ENCODE measurements at places on chromosomes 6 and 20.

GRCh38 chr6:53925891-53926290, 131.1 kb downstream of the LRRC1 start:
- no peak for DNase-seq

GRCh38 chr6:6569096-6569810, 19.3 kb upstream of the LY86 start:
- DNase-seq: no peak

GRCh38 chr6:33248643-33248931, 23.1 kb downstream of the VPS52 start:
- no peak for DNase-seq

GRCh38 chr20:38523697-38524096, 51.1 kb downstream of the RALGAPB start:
- peak; percentile 40 for DNase-seq

GRCh38 chr6:36375644-36376155, 11.8 kb downstream of the ETV7 start:
- no peak for DNase-seq

DNA sequence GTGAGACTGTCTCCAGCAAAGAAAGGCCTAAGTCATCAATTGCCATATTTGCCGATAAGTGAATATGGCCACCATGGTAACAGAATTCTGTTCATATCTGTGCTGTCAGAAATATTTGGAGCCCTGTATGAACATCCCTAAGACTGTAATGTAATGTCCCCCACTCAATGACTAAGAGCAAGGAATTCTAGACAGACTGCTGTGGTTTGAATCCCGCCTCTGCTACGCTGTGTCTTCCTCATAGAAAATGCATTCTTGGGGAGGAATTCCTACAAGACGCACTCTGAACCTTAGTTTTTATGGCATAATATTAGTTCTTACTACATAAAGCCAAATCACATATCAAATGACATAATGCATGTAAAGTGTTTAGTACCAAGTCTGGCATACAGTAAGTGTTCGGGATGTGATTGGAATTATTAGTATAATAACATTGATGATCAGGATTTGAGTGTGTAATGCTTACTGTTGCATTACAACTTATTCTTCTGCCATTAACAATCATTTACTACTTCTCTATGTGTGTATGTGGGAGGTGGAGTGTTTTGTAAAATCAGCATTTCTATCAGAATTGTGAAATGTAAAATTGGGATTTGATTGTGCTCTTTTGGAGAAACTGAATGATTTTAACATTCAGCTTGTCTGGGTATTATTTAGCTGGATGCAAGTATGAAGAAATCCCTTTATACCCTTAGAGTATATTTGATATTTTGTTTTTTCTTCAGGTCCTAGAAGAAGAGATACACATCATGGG, 103.0 kb downstream of the OLIG3 start:
- no peak for DNase-seq

DNA sequence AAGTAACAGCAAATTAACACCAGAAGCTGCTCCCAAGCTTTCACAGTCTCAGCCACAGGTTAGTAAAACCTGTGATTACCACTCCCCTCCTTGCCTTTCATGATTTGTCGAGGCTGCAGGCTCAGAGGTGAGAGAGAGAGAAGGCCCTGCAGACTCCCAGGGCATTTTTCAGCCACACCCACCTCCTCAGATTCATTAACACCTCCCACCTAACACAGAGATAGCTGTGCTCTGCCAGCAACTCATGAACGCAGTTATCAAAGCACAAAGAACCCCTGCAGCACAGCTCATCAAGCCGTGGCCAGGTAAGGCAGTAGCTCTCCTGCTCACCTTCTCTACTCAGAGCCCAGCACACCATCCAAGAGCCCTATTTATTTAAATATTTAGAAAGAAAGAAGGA, 27.1 kb downstream of the F13A1 start:
- DNase-seq: no peak

GRCh38 chr20:14178952-14179351, 158.5 kb downstream of the FLRT3 start:
- no peak for DNase-seq

DNA sequence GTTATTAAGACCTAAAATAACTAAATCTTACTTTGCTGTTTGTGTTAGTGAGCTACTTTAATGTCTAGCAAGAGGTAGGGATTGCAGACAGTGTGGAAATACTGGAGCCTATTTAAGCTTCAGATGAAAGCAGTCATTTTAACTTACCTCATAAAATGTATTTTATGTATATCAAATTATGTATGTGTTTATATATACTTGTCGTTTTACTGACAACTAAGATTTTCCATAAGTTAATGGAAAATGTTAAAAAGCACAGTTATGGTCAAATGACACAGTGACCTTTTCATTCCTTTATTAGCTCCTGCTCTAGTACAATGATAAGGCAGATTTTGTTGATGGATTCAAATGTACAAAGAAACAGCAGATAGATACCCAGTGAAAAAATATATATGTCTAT, 34.6 kb downstream of the QKI start:
- no peak for DNase-seq

DNA sequence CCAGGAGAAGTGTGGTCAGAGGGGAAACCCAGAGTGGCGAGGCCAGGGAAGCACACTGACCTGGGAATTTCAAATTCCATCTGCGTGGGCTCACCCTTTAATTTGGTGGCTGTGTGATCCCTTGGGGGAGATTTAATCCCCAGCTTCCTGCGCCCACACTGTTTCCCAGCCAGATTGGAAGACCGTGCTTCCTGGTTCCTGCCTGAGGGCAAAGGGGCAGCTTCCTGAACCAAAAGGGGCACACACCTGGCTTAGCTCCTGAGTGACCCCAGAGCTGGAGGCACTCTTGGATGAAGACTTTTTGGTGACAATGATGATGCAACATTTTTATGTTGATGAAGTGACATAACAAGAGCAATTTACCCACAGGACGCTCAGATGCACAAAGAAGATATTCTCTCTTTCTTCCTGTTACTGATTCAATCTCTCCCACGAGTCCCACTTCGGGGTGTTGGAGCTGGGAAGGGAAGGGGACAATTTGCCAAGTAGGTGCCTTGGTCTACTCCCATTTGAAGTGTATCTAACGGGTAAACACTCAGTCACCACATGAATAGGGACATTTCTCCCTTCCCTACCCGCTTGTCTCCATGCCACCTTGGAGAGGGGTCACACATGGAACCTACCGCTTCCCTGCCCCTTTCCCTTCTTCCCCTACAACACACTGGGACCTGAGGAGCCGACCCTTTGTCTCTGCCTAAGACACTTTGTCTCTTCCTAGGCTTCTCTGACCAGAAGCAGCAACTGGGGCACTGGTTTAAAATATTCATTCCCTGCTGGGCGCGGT, 28.6 kb upstream of the CDKN1A start:
- no peak for DNase-seq

DNA sequence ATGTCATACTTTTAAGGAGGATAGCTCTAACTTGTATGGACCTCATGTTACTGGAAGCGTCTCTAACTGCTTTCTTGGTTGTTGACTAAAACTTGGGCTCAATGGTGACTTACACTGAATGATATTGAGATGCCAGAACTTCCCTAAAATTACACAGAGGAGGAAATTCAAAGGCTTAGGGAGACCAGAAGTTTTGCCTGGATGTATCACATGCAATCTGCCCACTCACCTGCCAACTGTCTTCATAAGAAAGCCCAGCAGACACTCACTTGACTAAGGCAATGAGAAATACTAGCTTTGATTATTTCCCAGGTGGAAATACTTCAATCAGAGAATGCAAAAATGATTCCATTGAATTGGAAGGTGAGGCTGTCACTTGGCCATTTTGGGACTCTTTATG, 51.2 kb upstream of the PDYN start:
- no peak for DNase-seq

- peak; percentile 81 for DNase-seq
Measured at GRCh38 chr6:155765275-155766194, 309.9 kb upstream of the NOX3 start.

DNA sequence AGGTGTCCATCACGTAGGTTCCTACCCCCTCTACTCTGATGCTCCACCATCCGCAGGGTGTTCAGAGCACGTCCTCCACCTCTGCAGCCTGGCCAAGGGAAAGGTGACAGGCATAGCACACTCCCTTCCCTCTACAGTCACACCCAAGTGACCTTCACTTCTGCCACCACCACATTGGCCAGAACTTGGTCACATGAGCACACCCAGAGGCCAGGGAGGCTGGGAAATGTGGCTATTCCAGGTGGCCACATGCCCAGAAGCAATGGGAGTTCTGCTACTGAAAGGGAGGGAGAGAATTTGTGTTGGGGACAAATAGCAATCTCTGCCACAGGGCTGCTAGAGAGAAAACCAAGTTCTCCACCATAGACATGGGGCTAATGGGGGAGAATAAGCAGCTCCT, 180.3 kb downstream of the NFATC2 start:
- no peak for DNase-seq

DNA sequence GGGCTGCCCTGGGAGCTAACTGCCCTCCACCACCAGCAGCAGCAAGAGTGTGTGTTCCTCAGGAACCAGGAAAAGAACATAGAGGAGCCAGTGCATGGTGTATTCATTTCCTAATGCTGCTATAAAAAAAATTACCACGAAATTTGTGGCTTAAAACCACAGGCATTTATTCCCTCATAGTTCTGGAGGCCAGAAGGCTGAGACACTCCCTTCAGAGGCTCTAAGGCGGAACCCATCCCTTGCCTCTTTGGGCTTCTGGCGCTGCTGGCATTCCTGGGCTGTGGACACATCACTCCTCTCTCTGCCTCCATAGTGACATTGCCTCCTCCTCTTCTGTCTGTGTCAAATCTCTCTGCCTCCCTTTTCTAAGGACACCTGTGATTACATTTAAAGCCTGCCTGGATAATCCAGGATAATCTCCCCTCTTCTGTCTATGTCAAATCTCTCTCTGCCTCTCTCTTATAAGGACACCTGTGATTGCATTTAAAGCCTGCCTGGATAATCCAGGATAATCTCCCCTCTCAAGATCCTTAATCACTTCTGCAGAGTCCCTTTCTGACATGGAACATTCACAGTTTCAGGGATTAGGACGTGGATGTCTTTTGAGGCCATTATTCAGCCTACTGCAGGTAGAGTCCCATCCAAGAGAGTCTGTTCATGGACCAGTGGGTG, 54.7 kb downstream of the NDUFAF5 start:
- DNase-seq: peak; percentile 26

DNA sequence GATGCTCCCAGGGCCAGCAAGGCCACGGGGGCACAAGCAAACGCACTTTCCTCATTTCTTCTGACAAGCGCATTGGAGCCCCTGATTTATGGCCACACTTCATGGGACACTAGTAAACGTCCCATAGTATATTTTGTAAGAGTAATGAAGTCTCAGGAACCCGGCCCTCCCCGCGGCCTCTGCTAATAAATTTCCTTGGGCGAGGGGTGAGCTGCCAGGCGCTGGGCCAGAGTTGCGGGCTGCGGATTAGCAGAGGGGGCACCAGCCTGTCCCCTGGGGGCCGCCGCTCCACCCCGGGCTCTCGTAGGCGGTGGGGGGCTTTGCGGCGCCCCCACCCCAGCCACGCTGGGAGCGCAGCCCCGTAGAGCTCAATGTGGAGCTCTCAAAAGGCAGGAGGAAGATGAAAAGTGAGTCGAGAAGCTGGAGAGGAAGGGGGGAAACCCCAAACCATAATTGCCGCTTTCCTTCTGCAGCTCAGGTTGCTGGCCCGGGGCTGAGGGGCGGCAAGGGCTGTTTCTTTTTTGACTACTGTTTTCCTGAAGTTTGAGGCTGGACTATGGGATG, 173.6 kb downstream of the CDC5L start:
- DNase-seq: no peak

DNA sequence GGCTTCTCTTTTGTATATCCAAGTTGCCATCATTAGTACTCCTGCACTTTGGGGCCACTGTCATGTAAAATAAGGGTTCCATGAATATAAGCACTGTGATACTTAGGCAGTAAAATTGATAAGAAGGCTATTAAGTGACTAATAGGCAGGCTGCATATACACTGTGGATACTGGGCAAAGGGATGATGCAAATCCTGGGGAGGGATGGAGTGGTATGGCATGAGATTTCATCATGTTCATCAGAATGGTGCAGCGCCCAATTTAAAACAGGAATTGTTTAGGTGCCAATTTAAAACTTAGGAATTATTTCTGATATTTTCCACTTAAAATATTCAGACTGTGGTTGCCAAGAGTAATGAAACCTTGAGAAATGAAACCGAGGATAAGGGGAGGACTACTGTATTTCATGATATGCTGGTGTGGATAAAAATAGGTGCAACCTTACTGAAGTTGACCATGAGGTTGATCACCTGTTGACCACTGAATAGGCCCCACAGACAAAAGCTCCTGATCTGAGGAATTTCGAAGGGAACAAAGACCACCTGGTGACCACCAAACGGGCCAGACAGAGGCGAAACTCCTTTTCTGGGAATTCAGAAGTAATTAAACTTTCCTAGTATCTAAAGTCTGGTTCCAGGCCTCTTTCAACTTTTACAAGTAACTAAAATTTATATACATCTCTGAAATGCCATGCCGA, 4.9 kb upstream of the TRIM39 start:
- DNase-seq: no peak

DNA sequence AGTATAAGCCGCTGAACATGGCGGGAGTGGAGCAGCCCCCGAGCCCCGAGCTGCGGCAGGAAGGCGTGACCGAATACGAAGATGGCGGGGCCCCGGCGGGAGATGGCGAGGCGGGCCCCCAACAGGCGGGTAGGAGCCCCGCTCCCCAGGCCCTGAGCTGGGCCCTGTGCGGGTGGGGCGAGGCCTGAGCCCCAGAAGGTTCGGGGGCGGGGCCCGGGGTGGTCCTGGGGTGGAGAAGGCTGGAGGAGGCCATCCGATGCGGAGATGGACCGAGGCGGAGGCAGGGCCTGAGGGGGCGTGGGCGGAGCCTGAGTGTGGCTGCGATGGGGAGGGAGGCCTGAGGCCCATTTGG, 7.1 kb downstream of the L3MBTL1 start:
- DNase-seq: no peak
